Stimulated activated CD4-positive, alpha-beta T cell treated with anti-CD3 and anti-CD28 coated beads, Interleukin-4, amount 100 ng/mL, for 1 hour (primary cell): ENCODE measurements at places on chromosomes 2 and 18.

DNA sequence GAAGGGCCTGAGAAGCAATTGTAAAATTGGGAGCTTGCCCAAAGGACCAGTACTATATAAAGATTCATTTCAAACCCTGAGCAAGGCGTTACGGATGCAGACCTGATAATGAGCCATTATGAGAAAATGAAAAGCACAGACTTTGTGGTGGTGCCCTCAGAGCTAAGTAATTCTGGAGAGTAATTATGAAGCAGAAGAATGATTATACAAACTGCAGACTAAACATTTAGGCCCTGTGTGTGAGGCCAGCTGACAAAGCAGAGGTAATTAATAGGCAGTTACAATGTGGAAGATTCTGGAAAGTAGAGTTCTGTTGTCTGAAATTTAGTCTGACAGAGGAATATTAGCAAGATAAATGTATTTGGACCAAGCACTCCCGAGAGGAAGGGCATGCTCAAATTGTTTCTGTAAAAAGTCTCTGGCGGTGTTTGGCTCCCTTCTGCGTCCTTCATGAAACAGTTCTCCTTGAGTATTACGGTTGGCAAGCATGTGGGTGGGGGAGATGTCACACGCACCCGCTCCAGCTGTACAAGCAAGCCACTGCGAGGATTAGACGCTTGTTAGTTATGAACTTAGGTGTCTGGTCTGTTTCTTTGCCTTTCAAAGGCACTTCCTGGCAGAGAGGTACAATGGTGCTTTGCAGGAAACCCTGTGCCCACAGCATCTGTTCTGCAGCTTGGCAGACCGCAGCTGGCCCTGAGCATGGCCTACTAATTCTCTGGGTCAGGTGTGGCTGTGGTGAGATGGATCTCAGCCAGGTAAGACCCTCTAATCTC lies 45.5 kb downstream of the CDC42EP3 start:
- DNase-seq, result peak; percentile 47

DNA sequence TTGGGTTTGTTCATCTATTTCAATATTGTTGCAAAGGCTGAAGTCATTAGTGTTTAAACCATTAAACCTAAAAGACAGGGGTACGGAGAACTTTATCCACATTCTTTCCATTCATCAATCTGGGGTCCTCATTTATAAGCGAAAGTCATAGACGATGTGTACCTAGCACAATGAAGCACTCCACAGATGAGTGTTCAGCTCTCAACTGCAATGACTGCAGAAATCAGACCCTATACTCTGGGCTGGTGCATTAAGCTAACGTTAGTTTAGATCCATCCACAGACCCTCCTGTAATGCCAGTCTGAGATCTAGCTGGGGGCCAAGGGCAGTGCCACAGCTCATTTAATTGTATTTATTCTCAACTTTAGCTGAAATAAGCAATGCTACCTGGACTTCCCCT lies 155.2 kb downstream of the AFF3 start:
- no peak for DNase-seq

DNA sequence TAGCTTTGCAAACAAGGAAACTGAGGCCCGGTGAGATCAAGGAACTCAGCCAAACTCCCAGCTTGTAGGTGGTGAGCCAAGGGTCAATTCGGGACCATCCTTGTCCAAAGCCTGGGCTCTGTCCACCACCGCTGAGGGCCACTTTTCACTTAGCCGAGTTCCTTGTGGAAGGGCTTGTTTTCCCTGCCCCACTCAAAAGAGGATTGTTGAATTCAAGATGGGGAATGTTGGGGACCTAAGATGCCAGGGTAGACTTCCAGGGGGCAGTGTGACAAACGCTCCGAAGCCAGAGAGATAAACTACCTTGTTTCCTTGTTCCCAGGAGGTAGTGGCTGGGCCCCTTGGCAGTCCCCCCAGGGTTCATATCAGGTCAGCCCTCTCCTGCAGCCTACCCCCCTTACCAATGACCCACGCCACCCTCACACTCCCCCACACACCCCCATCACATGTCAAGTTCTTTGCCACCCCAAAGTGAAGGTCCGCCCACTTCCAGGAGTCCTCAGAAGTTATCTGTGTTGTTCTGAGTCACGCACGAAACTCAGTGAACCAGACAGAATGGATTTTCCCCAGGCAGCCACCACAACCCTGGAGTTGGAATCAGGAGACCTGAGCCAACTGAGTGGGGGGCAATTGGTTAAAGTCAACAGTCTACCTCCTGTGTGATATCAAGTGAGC lies 10.3 kb upstream of the ATOH8 start:
- no peak for DNase-seq

DNA sequence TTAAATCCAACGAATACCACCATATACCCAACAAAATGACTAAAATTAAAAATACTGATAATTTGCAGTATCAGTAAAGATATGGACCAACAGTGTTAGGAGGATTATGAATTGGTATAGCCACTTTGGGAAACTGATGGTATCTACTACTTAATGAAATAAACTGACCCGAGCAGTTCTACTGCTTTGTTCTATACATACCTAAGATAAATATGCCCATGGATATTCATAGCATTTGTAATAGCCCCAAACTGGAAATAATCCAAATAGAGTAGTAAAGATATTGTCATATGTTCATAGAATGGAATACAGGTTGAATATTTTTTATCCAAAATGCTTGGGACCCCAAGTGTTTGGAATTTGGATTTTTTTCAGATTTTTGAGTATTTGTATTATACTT lies 20.7 kb downstream of the PPP1CB start:
- DNase-seq, result no peak

DNA sequence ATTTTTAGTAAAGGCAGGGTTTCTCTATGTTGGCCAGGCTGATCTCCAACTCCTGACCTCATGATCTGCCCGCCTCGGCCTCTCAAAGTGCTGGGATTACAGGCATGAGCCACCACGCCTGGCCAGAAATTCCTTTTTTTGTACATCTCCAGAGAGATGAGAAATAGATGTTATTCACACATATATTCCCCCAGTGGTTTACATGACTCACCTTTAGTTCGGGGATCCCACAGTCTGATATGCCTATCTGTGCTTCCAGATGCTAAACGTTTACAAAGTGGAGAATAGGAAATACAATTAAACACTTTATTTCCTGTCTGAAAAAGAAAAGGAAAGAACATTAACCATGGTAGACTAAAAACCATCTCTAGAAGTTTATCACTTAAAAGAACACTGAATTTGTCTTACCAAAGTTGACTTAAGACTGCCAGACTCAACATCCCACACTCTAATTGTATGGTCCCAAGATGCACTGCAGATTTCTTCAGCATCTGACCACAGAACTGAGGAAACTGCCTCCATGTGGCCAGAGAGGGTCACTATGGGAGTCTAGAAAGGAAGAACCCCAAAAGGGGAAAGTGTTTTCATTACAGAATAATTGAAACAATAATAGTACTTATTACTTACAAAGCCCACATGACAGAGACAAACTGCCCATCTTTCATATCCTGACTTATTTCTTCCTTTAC lies 12.6 kb upstream of the ICA1L start:
- DNase-seq, result no peak

DNA sequence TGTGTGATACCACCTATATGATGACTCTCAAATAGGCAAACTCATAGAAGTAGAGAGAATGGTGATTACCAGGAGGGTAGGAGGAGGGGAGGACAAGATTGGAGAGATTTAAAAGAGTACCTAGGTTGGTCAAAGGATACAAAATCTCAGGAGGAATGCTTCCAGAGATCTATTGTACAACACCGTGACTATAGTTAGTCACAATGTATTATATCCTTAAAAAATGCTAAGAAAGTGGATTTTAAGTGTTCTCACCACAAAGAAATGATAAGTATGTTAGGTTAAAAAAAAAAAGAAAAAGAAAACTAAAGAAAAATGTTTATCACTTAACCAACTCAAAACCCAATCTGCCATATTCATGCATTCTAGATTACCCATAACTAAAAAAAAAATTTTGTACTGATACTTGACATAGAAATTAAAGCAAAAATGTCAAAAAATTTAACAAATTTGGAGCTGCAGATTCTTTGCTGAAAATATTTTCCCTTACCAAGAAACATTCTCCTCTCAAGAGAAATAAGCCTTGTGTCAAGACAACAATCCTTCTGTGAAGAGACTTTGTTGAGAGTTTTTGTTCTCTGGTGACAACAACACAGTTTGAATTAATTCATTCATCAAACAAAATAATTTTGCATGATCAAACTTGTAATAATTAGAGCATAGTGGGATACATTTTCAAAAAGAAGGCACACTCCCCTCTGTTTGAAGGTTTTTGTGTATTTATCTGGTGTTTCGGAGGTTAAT lies 213.1 kb downstream of the DNER start:
- DNase-seq, result no peak
